ENCODE measurements at places on chromosomes 7 and 10.

DNA sequence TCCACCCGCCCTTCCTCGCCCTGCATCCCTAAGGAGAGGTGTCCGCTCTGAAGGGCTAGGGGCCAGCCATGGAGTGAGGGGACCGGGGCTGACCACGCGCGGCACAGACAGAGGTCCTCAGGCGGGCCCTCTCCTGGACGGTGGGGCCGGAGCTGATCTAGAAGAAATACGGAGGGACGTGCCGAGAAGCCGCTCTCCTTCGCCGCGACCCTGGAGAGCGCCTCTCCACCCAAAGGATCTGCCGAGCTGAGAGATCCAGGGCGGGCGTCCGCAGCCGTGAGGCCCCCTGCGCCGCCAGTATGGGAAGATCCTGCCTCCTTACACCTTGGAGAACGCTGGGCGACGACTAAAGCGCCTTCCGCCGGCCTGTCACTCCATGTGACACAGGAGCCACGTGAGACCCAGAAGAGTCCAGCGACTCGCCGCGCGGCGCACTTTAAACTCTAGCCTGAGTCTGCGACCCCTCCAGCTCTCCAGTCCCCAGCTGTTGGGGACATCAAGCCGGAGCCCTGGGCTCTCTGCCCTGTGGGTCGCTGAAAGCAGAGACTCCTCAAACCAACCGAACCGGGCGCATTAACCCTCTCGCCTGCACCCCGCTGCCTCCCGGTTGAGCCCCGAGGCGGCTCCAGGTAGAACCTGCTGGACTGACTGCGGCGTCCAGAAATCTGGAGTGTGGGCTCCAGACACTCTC lies 1.5 kb upstream of the SFMBT2 start:
- DNase-seq, result no peak

DNA sequence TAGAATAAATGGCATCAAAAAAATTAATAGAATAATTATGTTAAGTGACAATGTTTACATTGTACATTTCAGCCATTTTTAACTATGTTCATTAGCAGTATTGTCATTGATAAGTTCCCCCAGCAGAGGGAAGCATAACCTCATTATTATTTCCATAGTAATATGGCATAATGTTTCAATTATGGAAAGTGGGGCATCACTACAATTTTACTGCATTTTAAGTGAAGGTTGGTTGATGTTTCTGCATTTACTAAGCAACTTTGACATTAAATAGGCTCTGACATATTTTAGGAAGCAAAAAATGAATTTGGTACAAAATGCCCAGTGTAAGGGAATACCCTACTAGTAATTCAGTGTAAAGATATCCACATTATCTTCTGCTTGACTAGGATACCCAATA lies 218.3 kb downstream of the SEMA3A start:
- no peak for DNase-seq

DNA sequence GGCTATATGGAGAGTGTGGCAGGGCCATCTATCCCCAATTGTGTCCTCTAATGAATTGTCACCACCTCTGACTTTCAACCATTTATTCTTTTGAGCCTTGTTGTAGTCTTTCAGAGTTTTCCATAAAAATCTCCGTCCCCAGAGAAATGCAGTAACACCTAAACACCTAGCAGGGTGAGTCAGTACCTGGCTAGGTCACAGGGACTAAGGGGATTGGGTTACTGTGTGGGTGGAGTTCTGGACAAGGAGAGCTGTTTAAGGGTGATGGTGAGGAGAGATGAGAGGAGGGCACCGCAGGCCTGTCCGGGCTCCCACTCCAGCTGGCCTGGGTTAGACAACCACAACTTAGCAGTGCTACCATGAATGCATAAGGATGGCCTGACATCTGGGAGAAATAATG lies 186.2 kb upstream of the LYZL1 start:
- DNase-seq, result no peak

DNA sequence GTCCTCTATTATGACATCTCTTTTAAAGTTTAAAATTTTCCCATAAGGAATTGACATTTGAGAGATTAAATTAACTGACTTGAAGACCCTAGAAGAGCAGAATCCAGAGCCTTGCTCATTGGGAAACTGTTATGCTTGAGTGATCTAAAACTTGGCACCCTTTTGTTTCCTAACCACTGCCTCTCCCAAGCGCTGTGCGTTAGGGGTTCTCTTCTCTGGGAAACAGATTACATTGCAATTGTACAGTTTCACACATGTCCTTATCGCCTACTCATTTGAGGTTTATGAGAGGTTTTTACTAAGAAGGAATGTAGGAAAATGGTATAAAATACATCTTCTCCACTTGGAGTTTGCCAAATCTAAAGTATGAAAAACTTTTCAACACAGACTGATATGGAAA lies 126.8 kb upstream of the AMPH start:
- DNase-seq, result no peak

- DNase-seq, result no peak
Measured at GRCh38 chr7:136883046-136883445, 14.6 kb downstream of the CHRM2 start.

GRCh38 chr10:6383096-6383812 lies 180.5 kb downstream of the PFKFB3 start:
- no peak for DNase-seq

- DNase-seq, result no peak
Measured at GRCh38 chr7:104694710-104695109, 319.3 kb upstream of the KMT2E start.

DNA sequence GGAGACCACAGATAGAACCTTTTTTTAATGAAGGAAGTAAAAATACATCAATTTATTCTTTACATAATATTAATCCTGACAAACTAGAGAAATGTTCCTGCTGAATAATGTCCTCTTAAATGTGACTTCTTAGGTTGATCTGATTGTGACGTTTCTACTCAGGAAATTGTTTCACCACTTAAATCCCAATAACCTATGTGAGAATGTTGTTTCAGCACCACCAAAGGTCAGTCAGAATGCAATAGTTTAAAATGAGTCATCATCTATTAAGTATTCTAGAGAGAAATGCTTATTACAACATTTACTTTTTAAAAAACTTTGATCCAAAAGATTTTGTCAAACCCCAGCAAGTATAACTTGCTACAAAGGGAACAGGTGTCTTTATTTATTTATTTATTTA lies 155.4 kb upstream of the CACNA2D1 start:
- DNase-seq, result no peak

DNA sequence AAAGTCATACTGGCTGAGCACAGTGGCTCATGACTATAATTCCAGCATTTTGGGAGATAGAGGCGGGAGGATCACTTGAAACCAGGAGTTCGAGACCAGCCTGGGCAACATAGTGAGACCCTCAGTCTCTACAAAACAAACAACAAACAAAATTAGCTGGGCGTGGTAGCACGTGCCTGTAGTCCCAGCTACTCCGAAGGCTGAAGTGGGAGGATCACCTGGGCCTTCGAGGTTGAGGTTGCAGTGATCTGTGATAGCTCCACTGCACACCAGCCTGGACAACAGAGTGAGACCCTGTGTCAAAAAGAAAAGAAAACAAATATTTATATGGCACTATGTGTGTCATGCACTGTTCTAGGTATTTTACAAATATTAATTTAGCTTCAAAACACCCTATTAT lies 94.3 kb downstream of the DNMBP start:
- DNase-seq, result no peak

GRCh38 chr10:22321924-22322640 lies 1.2 kb downstream of the BMI1 start:
- peak; percentile 12 for DNase-seq

DNA sequence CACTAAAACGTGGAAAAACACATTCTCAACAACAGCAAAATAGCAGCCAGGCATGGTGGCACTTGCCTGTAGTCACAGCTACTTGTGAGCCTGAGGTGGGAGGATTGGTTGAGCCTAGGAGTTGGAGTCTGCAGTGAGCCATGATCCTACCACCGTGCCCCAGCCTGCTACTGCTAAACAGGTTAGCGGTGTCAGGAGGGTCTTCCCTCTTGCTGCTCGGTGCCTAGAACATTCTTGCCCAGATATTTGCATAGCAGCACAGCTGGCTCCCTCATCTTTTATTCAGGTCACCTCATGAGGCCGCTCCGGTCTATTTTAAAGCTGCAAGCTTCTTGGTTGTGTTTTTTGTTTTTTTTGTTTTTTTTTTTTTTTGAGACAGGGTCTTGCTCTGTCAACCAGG lies 2.9 kb upstream of the RABGEF1 start:
- DNase-seq, result no peak

- DNase-seq, result no peak
Measured at GRCh38 chr10:103510046-103510685, 16.7 kb downstream of the NEURL1 start.

All from activated T-helper 1 cell treated with anti-CD3 and anti-CD28 coated beads, Interleukin-12 subunit alpha, Interleukin-12 subunit beta, Interleukin-2, Interleukin-4 antibody, amounts not matched to agents 30 ng/mL and 10 ng/mL and 1 ng/mL, durations not matched to agents 14 hours and 24 hours and 36 hours (primary cell).